Renal cortex interstitium (tissue), 15 donors: ENCODE measurements at places on chromosomes 7 and 10.

GRCh38 chr10:114604357-114605130 lies 53.5 kb downstream of the ABLIM1 start:
- DNase-seq: no peak

DNA sequence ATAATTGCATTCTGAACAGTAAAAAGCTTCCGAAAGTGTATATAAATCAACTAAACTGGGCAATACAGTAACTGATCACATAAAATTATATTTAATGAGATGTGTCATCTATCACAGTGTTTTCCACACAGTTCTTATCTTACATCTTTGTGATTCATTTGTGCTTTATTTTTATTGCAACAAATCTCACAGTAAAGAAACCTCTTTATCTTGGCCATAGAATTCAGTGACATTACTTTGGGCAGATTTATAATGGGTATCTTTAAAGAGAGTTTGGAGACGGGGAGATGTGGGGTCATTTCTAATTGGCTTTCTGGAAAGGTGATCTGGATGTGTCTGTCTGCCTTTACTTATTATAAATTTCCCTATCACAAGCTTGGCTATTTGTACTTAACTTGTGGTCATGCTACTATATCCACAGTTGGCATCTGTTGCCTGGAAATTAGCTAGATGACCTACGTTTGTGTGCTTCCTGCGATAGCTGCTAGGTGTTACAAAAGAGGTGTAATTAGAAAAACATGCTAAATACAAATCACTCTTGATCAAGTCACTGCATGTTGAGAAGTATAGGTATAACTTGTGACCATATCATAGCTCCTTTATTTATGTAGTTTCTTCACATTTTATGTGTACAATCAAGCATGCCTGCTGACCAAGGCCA lies 123.8 kb downstream of the ARID5B start:
- no peak for DNase-seq

DNA sequence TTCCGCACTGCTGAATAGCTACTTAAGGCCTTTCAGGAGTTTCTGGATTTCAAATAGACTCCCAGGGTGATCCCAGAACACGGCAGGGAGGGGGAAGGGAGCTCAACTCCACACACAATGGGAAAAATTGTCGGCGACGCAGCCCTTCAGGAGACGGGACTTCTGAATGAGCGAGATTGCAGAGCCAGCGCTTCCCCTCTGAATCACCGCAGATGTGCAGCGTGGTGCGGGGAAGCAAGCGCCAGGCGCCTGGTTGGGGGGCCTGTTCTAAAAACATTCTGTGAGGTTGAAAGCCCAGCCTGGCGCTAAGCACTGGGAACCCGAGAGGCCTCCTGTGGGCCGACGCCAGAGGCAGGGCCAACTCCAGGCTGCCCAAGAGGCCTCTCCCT lies 163.3 kb downstream of the MAD1L1 start:
- no peak for DNase-seq

DNA sequence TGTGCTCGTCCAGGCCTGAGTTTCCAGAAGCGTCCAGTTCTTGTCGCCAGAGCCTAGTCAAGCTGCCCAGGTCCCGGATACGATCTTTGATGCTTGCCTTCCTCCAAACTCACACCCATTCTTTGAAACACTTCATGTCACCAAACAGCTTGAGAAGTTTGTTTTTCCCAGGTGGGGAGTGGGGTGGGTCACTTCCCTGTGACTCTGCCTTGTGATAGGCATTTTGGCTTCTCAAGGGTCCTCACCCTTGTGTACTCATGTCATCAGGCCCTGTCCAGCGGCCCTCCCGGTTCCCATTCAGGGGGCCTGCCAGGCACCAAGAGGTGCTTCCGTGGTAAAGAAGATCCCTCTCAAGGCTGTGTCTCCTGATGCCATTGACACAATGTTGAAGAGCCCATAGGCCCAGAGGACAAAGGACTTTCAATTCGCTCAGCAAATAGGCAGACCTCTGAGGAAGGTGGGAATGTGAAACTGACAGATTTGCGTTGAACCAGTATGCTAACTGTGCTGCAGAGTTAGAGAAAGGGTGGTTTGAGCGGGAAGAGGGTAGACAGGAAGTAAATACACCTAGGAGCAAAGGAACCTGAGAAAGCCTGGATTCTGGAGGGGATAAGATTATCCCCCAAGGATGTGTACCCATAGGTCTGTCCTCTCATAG lies 24.7 kb upstream of the SFTPA1 start:
- DNase-seq: no peak

DNA sequence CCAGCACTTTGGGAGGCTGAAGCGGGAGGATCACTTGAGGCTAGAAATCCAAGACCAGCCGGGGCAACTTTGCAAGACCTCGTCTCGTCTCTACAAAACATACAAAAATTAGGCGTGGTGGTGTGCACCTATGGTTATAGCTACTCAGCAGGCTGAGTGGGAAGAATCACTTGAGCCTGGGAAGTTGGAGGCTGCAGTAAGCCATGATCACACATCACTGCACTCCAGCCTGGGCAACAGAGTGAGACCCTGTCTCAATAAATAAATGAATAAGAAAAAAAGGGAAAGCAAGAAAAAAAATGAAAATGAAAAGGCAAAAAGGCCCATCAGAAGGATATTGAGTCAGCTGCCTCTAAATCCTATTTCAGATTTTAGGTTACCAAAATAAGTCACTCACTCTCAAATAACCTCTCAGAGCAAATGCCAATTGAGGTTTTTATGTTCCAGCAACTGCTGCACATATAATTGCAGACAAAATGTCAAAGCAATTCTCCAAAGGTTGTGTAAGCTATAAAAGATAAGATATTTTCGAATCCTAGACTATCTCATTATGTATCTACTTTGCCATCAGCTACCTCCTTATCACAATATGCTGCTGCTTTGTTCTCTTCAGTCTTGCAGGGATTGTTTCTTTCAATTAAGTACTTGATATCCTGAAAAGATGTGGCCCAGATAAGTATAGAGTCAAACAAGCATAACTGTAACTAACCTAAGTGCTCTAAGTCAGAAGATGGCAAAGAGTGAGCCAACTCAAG lies 4.7 kb downstream of the BAZ1B start:
- DNase-seq: no peak

DNA sequence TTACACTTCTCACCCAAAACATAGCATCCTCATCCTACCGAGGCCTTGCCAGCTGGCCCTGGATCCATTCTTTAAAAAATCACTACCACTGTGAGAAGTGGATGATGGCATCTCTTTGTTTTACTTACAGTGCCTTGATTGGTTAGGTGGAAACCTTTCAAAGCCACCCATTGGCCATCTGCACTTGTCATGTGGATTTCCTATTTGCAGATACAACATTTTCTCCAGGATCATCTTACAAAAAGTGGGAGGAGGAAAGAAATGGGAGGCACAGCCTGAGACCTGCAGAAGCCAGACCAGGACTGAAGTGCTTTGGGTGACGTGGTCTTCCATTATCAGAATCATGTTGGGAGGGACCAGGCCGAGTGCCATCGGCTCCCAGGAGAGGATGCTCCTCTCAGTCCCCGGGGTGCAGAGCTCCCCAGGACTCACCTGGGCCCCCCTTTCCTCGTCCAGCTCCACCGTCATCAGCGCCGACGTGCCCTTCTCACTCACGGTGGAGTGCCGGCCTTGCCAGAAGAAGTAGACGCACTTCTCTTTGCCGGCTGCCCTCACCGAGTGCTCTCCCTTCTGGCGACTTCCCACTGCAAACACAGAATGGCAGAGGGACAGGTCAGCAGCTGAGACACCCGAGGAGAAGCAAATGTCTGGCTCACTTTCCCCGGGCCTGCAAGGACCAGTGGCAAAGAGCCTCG lies 161.2 kb downstream of the SVIL start:
- DNase-seq: no peak

- DNase-seq: no peak
Measured at GRCh38 chr10:1173091-1173490, 116.9 kb downstream of the WDR37 start.

GRCh38 chr10:44576702-44577191 lies 191.8 kb upstream of the CXCL12 start:
- no peak for DNase-seq

DNA sequence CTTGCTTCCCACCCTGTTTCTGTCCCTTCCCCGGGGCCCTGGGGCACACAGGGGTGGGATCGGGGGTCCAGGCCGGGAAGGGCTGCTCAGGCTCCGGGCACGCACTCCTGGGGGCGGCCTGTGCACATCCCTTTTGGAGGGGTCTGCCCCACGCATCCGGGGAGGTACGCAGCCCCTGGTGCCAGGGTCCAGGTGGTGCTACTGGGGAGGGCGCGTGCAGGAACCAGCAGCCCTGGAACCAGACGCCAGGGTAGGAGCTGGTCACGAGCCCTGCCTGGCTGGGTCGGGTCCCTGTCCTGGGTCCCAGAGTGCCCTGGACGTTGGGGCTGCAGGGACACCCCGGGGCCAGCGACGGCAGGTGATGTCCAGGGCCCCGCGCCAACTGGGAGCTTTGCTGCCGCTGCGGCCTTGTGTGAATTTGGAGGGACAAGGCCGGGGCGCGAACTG lies 53.4 kb downstream of the GLRX3 start:
- no peak for DNase-seq

GRCh38 chr10:104907521-104907920 lies 266.4 kb downstream of the SORCS3 start:
- DNase-seq: no peak

DNA sequence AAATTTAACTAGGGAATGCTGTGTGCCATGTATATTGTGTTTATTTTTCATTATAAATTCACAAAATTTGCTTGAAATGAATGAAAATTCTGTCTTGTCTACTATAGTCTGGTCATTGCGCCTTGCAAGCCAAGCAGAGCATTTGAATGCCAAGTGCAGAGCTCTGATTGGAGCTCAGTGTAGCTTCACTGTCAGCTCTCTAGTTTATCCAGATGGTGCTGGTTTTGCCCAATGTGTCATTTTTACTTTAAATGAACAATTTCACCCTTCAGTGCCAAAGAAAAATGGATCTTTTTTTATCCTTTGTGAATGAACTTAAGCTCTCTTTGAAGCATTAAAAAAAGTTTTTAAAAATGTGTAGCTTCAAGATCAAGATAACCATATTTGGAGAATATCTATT lies 225.6 kb upstream of the CACNA2D1 start:
- no peak for DNase-seq

GRCh38 chr10:725786-726185 lies 36.3 kb upstream of the DIP2C start:
- no peak for DNase-seq

DNA sequence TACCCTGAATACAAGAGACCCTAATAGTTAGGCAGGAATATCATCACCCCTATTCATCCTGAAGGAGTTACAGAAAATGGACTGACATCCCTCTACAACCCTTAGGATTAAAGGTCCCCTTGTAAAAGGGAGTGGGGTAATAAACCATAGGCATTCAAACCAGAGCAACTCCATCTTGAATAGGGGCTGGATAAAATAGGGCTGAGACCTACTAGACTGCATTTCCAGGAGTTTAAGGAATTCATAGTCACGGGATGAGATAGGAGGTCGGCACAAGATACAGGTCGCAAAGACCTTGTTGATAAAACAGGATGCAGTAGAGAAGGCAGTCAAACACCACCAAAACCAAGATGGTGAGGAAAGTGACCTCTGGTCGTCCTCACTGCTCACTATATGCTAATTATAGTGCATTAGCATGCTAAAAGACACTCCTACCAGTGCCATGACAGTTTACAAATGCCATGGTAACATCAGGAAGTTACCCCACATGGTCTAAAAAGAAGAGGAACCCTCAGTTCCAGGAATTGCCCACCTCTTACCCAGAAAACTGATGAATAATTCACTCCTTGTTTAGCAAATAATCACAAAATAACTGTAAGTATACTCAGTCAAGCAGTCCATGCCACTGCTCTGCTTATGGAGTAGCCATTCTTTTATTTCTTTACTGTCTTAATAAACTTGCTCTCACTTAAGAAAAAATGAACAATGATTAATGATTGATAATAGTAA lies 37.2 kb downstream of the CUBN start:
- DNase-seq: no peak
